Naive B cell (primary cell): ENCODE measurements at places on chromosomes 11 and 22. TPM values are rescaled to one million over a fixed set of nuclear protein-coding genes. Genes with fewer than 3 reads are reported as not detected.

GRCh38 chr11:75158696-75159150, 7.8 kb downstream of the SLCO2B1 start:
- no peak for DNase-seq

GRCh38 chr11:11171854-11172253, 181.2 kb downstream of the CSNK2A3 start:
- DNase-seq = no peak

DNA sequence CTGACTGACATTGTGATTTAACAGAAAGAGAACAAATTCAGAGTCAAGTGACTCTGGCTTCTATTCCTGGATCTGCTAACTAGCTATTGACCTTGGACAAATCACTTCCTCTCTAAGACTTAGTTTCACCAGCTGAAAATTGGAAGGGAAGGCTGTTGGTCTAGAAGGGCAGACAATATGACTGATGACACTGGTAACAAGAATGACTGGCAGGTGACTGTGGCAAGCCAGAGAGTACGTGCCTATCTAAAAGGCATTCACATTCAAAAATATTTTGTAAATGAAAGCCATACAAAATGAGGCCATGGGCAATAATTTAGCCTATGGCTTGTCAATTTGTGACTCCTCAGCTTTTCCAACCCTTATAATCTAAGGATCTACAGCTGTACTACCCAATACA, 23.5 kb downstream of the SERGEF start:
- DNase-seq = no peak

DNA sequence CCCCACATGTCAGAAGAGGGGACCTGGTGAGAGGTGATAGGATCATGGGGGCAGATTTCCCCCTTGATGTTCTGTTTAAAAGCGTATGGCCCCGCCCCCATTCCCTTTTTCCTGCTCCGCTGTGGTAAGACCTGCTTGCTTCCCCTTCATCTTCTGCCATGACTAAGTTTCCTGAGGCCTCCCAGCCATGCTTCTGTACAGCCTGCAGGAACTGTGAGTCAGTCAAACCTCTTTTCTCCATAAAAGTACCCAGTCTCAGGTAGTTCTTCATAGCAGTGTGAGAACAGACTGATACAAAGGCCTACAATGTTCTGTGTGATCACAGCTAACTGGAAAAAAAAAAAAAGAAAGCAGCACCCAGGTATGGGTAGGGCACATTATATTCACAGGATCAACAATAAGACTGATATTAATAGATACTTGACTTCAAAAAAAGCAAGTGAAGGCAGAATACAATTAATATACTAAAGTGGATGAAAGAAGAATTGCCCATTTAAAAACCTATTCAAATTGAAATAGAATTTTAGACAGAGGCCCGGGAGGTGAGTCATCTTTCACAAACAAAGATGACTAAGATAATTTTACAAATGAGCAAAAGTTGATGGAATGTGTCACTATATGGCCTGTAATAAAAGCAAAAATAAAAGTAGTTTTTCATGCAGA, 1.7 kb upstream of the OR52K1 start:
- no peak for DNase-seq

Gene OVOL1
- not detected for polyA plus RNA-seq

Gene PRRG4
- not detected for polyA plus RNA-seq

Gene YAP1
- not detected for polyA plus RNA-seq

Gene C11orf16
- not detected for polyA plus RNA-seq
